NCI-H1436 (cell line): ENCODE measurements at places on chromosomes 5 and 9.

- DNase-seq: no peak
Measured at GRCh38 chr5:40396317-40396716, 283.4 kb upstream of the PTGER4 start.

GRCh38 chr5:103519550-103519949 is 43.0 kb downstream of the NUDT12 start:
- no peak for DNase-seq

- no peak for DNase-seq
Measured at GRCh38 chr5:8683496-8683895, 814.5 kb downstream of the MTRR start.

- DNase-seq: no peak
Measured at GRCh38 chr9:4160249-4160648, 139.6 kb downstream of the GLIS3 start.

DNA sequence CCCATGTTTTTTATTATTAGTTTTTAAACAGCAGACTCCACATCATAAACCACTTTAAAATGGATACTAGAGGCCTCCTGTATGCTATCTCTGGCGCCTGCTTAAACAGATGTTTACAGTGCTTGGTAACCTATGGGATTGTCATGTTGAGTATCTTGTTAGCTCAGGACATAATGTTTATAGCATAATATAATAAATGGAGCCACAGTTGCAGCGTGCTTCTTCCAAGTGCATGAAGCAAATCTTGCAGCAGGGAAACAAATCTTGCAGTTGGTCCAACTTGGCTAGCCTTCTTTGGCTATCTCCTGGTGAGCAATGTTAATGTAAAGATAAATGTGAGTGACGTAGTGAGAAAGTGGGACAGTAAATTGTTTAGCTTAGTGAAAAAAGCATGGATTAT is 2.8 kb downstream of the GHR start:
- DNase-seq: no peak

- DNase-seq: no peak
Measured at GRCh38 chr9:135167849-135168655, 80.6 kb downstream of the OLFM1 start.

DNA sequence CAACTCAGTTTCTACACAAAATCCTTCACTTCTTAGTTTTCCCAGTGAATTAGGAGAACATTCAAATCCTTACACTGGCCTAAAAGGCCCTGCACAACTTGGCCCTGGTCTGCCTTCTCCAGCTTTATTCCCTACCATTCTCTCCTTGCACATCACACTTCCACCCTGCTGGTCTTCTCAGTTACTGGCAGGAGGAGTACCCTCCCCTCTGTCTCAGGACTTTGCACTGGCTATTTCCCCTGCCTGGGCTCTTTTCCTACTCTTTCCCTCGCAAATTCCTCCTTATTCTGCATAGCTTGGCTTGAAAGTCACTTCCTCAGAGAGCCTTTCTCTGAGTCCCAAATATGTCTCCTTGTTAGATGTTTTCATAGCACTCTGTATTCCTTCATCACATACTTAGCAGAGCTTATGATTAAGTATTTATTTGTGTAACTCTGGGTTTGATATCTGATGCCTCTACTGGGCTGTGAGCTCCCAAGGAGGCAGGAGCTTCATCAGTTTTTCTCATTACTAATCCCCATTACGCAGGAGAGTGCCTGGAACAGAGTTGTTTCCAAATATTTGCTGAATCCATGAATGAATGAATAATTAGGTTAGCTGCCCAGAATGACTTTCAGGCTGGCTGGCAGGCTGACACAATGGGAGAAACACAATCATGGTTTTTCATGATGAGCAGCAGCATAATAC is 159.8 kb upstream of the KLF9 start:
- DNase-seq: no peak

GRCh38 chr9:133142684-133143622 is 20.8 kb downstream of the GBGT1 start:
- no peak for DNase-seq

DNA sequence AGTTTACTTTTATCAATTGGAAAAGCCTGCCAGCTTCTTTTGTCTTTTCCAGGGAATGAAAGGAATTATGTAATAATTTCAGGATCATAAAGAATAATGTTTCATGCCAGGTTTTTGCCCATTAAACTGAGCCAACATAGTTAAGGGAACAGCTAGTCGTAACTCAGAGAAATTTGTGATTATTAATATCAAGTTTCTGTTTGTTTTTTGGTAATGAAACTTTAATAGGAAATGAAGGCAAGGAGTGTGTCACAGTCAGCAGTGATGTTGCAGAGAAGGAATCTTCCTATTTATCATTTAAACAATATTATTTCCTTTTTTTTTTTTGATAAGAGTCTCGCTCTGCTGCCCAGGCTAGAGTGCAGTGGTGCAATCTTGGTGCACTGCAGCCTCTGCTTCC is 10.7 kb downstream of the NFIL3 start:
- DNase-seq: no peak

GRCh38 chr5:139635606-139636206 is 12.4 kb upstream of the CXXC5 start:
- DNase-seq: peak; percentile 30

- no peak for DNase-seq
Measured at GRCh38 chr5:170532935-170533334, 29.1 kb downstream of the KCNIP1 start.

DNA sequence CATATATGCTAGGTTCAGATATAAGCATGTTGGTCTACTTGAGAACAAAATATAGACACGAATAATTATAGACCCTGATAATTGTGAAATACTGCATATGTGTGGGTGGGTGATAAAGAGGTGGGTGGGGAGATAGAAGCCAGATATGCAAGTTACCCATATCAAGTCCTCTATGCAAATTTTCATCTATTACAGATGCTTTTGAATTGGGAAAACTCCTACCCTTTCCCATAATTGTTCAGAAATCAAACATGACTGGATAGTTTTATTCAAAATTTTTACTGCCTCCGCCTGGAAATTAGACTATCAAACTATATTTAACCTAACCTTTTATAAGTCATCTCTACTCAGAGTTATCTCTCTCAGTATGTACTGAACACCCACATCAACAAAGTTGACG is 157.5 kb downstream of the MEF2C start:
- no peak for DNase-seq

DNA sequence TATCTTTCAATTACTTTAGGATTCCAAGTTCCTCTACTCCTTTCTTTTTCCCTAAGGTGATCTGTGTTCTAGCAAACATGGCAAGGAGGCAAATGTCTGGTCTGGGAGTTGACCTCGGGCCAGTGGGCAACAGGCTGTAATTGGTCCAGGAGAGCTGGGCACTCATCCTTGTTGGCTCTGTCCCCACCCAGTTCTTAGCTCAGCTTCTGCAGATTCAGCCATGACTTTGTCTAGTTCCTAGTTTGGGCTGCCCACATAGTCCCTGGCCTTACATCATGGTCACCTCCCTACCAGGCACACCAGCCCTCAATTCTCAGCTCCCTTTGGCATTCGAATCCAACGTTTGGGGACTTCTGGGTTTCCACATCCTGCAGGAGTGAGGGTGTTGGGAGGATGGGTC is 92.1 kb upstream of the DAP start:
- no peak for DNase-seq

DNA sequence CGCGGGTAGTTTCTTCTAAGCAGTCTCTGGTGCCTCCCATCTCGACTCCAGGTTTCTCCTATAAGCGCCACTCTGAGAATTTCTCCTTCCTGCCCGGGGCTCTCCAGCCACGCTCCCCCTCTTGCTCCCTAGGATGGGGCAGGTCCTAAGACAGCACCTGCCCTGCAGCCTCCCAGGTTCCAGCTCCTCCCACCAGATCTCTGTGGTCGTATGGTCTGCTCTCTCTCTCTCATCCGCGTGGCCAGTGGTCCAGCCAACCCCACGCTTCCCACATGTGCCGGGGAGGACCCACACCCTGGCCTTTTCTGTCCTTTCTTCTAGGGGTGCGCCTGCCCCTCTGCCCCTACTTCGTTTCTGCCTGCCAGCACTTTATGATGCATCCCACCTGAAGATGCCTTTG is 40.5 kb downstream of the MVB12B start:
- no peak for DNase-seq

- DNase-seq: no peak
Measured at GRCh38 chr5:45355189-45355992, 340.8 kb downstream of the HCN1 start.

DNA sequence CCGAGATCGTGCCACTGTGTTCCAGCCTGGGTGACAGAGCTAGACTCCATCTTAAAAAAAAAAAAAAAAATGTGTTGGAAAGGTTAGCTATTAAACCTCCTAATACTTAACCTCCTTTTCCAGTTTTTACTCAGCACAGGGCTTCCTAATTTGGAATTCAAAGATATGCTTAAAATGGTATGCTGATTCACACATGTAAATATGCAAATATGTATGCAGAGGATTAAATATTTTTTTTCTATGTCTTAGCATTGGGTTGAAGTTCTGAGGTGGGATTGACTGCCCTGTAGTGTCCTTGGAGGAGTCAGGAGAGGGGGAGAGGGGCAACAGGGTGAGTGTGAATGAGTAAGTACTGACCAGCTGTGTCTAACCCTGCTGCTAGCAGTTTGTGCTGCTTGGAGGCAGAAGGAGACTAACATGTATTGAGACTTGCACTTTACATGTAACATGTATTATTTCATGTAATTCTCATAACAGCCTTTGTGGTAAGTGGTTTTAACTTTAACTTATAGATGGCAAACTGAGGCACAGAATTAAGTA is 63.2 kb downstream of the SLC44A1 start:
- no peak for DNase-seq

DNA sequence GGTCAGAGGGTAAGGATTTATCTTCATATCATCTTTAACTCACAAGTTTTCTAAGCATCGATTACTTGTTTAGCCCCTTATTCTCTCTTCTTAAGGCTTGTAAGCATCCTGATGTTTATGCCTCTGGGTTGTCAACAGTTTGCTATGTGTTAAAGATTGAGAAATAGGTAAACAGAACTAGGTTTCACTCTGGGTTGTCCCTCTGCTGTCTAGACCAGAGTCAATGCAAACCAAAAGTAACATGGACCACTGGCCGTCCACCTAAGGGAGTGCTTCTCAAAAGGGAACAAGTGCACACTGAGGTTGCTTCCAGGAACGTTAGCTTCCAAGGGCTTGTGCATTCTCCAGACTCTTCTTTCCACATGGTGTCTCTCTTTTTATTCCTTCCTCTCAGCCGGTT is 39.9 kb upstream of the HAPLN1 start:
- no peak for DNase-seq

- no peak for DNase-seq
Measured at GRCh38 chr5:177368869-177369644, 11.3 kb downstream of the RGS14 start.

DNA sequence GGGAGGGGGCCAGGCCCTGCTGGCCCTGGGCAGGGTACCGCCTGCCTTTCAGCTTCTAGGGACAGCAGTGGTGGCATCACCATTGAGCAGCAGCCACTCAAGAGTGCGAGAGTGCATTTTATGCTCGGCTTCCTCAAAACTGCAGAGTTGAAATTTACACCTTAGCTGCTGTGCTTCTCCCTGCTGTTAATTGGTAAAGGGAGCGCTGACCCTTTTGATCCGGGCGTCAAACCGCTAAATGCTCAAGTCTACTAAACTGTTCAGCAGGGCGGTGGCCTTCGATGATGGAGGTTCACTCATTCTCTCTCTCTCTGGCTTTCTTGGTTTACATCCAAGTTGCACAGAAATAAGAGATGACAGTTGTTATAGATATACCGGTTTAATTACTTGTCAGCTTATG is 368.6 kb upstream of the IRX2 start:
- DNase-seq: no peak

DNA sequence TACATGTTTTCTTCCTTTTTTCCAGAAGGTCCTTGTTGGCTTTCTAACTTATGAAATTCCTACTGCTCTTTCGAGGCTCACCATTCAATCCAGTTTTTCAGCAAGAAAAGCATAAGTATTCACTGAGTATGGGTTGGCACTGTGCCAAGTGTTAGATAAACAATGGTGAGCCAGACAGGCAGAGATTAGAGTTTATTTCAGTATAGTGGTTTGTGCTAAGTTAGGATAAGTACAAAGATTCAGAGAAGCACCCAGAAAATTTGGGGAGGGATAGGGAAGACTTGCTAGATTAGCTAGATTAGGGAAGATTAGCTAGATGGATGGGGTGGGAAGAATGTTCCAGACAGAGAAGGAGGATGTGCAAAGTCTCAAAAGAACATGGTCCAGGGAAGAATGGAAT is 122.9 kb downstream of the OXCT1 start:
- no peak for DNase-seq

DNA sequence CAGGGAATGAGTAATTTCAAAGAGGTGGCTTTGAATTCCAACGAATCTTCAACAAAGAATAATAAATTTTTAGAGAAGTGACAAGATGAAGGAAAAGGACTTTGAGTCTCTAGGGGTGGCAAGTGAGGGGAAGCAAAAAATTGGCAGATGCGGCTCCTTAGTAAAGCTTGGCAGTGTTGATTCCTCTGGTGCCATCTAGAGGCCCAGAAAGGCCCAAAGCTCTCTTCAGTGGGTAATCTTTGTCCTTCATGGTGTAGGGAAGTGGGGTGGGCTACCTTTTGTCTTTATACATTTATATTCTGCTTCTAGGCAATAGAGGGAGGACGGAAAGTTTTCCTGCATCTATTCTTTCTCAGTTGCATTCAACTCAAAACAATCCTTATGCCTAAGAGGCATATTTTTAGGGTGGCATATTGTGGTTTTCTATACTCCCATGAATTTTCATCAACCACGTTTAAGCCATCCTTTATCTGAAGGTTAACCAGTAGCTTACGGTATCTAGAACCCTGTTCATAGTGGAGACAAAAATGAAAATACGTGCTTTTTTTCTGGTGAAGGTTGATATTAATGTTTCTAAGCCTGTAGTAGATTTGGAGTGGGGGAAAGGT is 17.5 kb upstream of the ROPN1L start:
- peak; percentile 13 for DNase-seq

DNA sequence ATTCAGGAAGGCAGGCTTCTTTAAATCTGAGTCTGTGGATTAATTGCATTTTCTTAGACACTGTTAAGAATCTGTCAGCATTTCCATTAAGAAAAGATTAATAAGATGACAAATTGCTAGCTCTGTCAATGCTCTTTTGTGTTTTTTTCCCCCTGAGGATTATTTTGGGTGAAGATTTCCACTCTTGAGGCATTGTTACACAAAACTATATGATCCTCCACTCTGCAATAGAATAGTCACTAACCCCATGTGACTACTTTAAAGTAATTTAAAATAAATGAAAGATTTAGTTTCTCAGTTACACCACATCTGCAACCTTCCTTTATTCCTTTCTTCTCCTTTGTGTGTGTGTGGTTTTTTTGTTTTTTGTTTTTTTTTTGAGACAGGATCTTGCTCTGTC is 82.0 kb downstream of the ACER2 start:
- no peak for DNase-seq
